ENCODE measurements at places on chromosomes 5 and 9.

GRCh38 chr5:140631831-140632365 lies 1.1 kb downstream of the CD14 start:
- peak; percentile 25 for DNase-seq

DNA sequence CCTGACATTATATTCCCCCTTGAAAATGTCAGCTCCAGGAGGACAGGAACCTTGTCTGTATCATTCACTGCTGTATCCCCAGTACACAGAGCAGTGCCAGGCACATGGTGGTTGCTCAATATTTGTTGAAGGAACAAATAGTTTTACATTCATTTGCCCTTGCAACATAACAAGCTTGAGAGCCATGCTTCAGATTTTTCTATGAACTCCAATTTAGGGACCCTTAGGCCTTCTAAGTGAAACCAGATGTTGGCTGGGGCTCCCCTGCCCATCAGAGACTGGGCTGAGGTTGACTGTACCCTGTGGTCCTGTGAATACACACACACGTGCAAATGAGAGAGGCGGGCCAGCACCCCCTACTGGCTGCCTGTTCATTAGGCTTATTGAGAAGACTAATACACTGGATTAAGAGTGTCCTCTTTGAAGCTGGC lies 214.9 kb upstream of the WWC1 start:
- no peak for DNase-seq

DNA sequence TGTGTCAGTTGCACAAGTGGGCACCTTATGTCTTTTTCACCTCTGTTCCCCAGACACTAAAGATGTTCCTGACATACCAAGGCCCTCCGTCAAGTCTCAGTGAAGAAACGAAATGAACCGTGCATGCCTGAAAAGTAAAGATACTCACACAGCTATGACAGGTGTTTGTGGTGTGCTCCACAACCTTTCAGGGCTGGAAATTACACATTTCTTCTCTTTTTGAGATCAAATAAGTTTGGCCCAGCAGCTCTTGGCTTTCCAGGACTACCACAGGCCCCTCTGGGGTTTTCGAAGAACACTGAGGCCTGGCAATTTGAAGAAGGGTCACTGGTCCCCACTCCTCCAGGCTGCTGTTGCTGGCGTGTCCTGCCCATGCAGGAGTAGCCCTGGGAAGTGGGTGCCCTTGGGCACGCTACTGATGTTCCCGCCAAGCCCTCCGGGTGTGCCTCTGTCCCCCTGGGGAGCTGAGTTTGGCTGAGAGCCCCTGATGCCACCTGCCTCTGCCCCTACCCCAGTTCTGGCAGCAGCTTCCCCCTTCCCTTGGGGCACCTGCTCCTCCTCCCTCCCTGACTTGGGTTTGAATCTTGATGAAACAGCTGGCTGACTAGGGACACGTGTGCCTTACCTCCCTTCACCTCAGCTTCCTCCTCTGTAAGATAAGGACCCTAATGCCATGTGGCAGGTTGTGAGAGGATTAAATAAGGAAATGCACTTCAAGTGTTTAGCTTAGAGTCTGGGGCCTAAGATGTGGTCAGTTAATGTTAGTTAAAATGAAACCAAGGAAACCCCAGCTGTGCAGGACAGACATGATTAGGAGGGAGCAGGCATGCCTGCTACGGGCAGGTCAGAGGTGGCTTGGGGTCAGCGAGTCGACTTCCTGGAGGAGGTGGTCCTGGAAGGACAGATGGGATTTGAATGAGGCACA lies 49.1 kb upstream of the GADD45G start:
- no peak for DNase-seq

DNA sequence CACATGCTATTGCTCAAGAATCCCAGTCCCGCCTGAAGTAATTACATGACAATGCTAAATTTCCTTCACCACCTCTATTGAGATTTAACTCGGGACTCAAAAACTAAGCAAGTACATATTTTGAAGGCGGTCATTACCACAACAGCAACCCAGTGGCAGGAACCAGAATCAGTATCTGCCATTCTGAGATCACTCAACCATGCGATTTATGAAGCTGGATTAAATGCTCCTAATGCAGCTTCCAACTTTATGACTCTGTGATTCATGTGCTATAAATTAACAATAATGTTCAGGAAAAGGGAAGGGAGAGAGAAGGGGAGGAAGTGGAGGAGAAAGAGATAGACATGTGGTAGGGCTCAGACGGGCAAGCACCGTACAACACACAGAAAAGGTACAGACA lies 194.7 kb downstream of the DNAH5 start:
- no peak for DNase-seq

GRCh38 chr9:92737216-92737606 lies 27.4 kb downstream of the BICD2 start:
- no peak for DNase-seq

- DNase-seq, result no peak
These were observed 99.7 kb downstream of the NPR3 start for GRCh38 chr5:32810804-32811203.

GRCh38 chr9:100052375-100052774 lies 46.4 kb downstream of the ERP44 start:
- no peak for DNase-seq

DNA sequence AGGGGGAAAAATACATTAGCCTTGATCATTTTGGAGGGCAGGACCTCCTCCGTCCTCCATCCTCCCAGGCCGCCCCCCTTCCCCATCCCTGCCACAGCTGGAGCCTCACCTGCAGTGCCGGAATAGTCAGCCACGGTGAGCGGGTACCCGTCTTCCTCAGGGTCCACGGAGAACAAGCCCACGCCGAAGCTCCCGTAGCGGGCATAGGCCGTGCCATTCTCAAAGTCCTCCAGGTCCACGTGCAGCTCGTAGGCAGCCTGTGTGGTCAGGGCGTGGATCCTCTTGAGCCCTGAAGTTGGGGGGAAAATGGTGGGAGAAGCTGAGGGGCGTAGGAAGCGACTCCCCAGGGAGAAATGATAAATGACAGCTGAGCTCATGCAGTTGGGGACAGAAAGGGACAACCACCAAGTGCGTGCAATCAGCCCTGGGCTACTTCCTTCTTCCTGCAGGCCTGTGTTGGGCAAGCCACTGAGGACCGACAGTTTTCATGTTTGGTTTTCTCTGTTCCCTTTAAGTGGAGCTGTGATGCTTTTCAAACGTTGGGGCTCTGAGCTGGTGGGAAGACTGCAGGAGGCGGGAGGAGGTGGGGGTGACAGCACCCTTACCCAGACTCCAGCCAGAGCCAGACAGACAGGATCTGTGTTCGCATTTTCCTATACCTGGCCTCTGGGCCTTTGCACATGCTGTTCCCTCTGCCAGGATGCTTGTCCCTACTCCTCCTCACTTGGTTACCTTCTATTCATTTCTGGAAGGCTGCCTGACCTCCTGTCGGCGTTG lies 8.7 kb upstream of the QRFP start:
- no peak for DNase-seq

- no peak for DNase-seq
These were observed 109.2 kb downstream of the BASP1 start for GRCh38 chr5:17326600-17327037.

DNA sequence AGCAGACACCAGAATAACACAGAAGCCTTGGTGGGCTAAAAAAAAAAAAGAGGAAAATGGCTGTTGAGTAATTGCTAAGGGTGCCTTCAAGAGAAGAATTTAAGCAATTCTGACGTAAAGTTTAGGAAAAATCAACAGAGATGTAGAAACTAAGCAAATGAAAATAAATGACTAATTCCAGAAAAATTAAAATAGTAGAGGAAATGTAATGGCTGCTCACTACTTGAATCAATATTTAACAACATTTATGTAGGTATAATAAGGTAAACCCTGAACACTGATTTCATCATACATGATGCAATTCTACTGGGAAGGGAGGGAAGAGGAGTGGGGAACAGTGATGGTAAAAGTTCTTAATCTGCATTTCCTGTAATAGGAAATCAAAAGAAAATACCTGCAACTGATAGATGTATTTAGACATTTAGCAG lies 41.4 kb downstream of the PUM3 start:
- DNase-seq, result no peak

GRCh38 chr9:82419696-82420486 lies 431.3 kb downstream of the SPATA31D1 start:
- no peak for DNase-seq

DNA sequence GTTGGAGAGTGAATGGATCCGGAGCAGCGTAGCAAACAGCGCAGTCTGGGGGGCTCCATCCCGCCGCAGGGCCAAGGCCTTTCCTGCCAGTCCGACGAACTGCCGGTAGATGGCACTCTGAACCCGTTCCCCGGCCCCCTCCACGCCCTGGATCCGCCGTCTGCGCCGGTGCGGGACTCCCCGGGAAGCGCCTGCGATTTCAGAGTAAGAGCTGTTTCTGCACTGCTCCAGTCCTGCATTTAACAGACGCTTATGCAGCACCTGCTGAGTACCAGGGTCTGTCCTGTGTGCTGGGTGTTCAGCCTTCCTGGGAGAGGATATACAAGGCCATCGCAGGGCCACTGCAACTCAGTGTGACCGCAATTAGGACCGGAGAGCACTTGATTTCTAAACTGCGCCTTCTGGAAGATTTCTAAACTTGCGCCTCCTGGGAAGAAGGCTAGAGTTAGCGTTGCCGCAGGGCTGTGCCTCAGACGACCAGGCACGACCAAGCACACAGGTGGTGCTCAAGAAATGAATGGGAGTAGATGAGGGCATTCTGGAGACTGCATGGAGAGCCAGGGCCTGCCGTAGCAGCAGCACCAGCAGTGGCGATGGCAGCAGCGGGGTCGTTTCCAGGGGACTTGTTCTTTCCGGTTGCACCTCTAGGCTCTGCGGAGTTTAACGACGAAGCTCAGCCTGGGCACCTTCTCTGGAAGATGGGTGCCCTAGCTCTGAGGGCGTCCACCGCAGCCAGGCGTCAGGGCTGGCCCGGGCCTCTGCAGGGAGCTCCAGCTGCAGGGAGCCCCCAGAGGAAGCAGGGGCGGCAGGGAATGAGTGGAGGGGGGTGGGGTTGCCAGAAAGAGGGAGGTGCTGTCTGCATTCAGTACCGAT lies 14.3 kb upstream of the TIFAB start:
- DNase-seq, result peak; percentile 48

DNA sequence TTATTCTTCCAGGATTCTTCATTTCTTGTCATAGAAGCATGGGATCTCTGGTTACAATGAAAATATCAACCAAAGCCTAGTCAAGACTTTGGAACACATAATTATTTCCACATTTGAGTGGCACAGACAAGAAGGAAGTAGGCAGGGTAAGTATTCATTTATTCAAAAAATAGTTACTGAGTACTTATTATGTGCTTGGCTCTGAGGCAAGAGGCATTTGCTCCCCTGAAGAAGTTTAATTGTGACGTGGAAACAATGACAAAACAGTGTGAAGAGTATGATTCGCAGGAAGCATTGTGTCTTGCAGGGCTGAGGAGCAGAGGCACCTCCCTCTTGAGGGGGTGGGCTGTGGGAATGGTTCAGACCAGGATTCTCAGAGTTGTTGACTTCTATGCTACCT lies 45.0 kb upstream of the TNFSF15 start:
- no peak for DNase-seq

GRCh38 chr9:95504053-95504963 lies 12.5 kb downstream of the PTCH1 start:
- no peak for DNase-seq

- DNase-seq, result no peak
These were observed 50.8 kb downstream of the PLCXD3 start for GRCh38 chr5:41459557-41459956.

- DNase-seq, result no peak
These were observed 138.6 kb downstream of the ARRDC3 start for GRCh38 chr5:91244380-91245073.
